ENCODE measurements at places on chromosomes 2 and 18.

GRCh38 chr2:227377467-227378351 lies 1.4 kb downstream of the TM4SF20 start:
- no peak for DNase-seq

- peak; percentile 73 for DNase-seq
These were observed 12.9 kb downstream of the IL36B start for GRCh38 chr2:113039719-113040118.

GRCh38 chr2:169095621-169096105 lies 26.3 kb downstream of the DHRS9 start:
- DNase-seq, result peak; percentile 87

GRCh38 chr2:207035875-207036274 lies 96.6 kb downstream of the CPO start:
- DNase-seq, result no peak

GRCh38 chr2:237694415-237695194 lies 67.2 kb downstream of the LRRFIP1 start:
- DNase-seq, result peak; percentile 77

- DNase-seq, result no peak
These were observed 233.4 kb downstream of the NDUFA10 start for GRCh38 chr2:239791526-239792404.

GRCh38 chr2:148130581-148130980 lies 109.7 kb downstream of the MBD5 start:
- DNase-seq, result no peak

DNA sequence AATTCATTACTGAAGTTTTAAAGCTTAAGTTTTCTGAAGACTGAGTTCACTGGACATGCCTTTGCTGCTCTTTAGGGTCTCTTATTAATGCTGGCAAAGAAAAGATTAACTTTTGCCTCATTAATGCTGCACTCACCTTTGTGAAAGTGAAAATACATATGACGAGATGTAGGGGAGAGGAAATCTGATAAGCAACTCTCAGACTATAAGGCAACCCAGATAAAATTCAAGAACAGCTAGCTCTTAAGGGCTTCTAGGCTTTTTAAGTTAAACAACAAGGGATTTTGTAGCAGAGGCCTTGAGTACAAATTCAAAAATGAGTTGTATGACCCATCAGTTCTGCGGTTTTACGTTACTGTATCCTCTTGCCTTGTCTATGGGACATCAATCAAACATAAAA lies 143.7 kb downstream of the USP34 start:
- no peak for DNase-seq

GRCh38 chr18:13932285-13933025 lies 17.1 kb upstream of the MC2R start:
- DNase-seq, result no peak

DNA sequence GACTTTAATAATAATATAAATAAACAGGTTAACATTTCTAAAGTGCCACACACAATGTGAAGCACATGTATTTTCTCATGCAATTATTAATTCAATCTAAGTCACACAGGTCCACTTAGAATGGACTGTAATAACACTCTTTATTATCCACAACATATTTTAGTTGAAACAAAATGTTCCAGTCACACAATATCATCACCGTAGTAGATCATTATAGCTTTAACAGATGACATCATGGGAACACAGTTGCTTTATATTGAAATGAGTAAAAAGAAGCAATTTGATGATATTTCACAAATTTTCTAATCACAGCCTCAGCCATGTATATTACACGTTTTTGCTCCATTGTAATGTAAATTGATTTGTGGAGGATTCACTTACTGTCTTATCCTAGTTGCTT lies 266.3 kb downstream of the MEIS1 start:
- DNase-seq, result no peak

All from inflammatory macrophage treated with lipopolysaccharide for 4 hours (primary cell).